CMK (cell line): ENCODE measurements at places on chromosomes 5 and 9.
A peak's percentile ranks its signal among the peaks of the same experiment; 100 is the strongest.

GRCh38 chr5:33939556-33940262 is 3.5 kb downstream of the RXFP3 start:
- DNase-seq = no peak

GRCh38 chr9:26311463-26311995 is 581.1 kb downstream of the CAAP1 start:
- no peak for DNase-seq

DNA sequence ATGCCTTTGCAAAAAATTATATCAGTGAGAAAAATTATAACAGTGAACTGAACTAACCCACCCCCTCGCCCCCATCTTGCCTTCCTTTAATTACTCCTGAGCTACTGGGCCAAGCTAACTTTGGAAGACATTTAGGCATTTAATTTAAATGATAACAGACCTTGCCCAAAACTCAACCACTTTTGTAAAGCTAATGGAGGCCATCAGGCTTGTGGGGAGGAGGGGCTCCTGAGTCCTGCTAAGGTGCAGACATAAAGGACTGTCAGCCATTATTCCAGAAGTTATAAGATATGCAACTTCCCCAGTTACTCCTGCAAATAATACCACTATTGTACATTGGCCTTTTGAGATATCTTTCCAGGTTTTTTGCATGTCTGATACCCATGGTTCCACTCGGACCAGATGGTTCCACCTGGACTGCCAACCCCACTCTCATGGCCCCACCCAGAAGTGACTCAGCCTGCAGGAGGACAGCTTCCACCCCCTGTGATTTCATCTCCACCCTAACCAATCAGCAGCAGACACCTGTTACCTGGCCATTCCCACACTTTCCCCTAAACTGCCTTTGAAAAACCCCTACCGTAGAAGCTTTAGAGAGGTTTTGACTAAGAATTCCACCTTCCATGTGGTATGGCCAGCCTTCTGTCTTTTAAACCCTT is 805.4 kb upstream of the CDH6 start:
- DNase-seq = no peak

- DNase-seq = no peak
Measured at GRCh38 chr5:127936439-127936972, 147.1 kb upstream of the SLC12A2 start.

GRCh38 chr5:168583742-168584482 is 4.7 kb upstream of the PANK3 start:
- DNase-seq = no peak

GRCh38 chr5:43603344-43604217 is 601 bp downstream of the NNT start:
- DNase-seq = peak; percentile 27

DNA sequence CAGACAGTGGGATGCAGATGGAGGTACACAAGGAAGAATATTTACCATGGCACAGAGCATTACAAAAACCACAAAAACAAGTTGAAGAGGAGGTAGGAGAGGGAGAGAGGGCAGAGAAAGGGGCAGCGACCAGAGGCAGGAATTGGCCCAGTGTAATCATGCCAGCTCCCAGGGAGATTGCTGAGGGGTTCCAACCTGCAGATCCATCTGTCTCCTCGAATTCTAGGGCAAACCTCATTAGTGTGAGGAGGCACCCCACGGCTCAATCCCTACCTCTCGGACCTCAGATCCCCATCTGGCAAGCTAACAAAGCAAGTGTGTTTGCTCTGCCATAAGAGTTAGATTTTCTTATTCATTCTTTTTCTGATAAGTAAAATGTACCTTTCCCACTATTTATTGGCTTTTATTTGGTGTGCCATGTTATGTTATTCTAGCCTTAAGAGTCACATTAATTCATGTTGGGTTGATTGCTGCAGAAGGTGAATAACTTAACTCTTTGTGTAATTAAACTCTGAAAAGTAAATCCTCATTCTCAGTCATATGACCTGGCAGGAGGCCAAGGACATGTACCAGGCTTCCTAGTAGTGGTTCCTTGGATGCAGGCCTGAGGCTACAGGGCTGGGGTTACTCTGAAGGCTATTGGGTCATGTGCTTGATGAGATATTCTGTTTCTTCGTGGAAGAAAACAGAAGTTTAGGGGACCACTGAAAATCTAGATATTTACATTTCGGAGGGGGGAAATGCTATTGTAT is 315.2 kb upstream of the ATP10B start:
- DNase-seq = no peak

GRCh38 chr5:153831973-153832372 is 206.7 kb downstream of the FAM114A2 start:
- peak; percentile 15 for DNase-seq

DNA sequence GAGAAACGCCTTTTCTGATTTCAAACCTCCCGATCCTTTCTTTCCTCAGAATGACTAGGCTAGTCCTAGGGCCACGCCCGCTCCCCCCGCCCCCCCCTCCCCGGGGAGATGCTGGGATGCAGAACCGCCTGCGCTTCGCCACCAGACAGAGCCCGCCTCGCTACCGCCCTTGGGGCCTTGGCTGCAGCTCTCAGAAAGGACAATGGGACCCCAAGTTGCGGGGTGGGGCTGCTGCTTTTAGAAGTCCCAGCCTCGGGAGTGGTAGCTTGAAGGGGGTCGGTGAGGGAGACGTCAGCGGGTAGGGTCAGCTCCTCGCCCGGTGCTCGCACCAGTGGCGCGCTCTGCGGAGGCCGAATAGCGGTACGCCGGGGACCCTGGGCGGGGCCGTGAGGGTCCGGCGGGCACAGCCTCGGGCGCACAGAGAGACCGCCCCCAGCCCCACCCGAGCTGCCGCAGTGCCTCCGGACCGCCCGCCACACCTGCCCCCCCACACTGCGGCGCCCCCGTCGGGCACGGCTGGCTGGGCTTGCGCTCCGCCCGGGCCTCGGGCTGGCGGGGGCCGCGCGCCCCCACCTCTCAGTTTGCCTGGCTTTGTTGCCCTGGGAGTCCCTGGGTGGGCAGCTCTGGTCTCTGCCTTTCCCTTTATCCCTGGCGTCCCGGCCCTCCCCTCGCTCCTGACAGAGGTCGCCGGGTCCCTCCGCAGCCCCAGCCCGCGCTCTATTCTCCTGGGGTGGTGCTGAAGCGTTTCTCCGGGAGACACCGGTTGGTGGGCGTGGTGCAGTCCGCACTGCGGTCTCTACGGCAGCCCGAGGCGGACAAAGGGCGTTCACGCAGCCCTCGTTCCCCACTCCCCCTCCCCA is 1.2 kb downstream of the MAP1B start:
- DNase-seq = peak; percentile 47

- no peak for DNase-seq
Measured at GRCh38 chr9:68651280-68651893, 53.7 kb upstream of the PIP5K1B start.

DNA sequence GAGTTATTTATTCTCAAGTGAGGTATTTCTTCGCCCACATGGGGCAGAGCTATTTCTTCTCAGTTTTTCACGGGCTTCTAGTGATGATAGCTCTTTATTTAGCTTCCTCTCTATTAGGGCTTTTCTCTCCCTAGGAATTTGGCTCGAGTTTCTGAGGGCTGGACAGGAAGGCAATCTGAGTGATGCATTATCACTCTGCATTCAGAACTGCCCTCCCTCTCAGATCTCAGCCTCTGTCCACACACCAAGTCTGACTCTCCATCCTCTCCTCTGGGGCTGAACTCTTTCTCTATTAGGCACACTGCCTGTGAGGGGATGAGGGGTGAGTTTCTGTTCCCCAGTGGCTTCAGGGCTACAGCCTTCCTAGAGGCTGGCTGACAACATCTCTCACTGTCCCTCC is 14.9 kb upstream of the SCAMP1 start:
- DNase-seq = no peak

DNA sequence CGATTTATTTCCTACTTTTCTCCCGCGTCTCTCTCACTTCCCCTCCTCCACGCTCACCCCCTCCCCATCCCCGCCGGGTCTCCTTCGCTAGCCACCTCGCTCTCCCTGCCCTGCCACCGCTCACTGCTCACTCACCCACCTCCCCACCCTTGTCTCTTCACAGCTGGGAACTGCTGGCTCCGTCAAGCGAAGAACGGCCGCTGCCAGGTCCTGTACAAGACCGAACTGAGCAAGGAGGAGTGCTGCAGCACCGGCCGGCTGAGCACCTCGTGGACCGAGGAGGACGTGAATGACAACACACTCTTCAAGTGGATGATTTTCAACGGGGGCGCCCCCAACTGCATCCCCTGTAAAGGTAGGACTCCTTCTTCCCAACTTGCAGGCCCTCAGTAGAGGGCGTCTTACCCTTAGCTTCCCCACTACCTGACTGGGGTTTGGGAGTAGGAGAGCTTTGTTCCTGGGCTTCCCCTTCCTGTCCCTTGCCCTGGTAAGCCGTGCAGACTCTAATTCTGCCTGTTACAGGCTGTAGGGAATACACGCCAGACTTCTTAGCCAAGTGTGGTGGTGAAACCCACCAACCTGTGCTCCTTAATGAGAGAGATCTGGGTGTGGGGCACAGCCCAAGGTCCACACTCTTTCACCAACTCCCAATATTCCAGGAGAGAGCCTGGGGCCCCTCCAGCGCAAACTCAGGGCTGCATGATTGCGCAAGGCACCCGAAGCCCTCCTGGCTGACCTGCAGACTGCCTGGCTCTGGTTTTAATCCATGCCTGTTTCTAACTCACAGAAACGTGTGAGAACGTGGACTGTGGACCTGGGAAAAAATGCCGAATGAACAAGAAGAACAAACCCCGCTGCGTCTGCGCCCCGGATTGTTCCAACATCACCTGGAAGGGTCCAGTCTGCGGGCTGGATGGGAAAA is 2.5 kb downstream of the FST start:
- no peak for DNase-seq

DNA sequence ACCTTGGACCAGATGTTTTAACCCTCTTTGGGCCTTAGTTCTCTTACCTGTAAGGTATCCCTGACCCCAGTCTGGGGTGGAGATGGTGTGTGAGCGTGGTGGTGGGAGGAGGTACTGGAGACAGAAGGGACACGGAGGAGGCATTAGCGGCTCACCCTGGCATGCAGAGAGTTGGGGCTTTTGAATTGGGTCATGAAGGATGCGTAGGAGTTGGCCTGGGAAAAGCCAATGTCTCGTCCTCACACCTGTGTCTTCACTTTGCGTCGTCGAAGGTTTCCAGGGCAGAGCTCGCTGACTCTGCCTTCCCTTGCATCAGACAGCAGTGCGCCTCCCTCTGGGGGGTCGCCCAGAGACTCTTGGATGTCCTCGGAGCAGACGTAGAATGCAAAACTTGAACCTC is 11.2 kb downstream of the RXRA start:
- no peak for DNase-seq

DNA sequence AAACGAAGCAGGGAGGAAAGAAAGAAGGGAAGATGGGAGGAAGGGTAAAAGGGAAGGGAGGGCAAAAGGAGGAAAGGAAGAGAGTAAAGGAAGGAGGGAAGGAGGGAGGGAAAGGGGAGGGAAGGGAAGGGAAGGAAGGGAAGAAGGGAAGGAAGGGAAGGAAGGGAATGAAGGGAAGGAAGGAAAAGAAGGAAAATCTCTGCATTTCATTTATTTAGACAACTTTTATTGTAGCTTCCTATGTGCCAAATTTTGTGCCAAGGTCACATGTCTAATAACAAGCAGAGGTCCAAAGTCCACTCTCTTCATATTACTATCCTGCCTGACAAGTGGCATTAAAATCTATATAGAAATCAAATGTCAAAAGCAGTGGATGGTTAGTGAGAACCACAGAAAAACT is 2.6 kb upstream of the OR13C3 start:
- DNase-seq = no peak

GRCh38 chr9:3161912-3162311 is 318.0 kb upstream of the PUM3 start:
- no peak for DNase-seq

GRCh38 chr5:133618141-133618540 is 5.8 kb upstream of the FSTL4 start:
- DNase-seq = no peak

- no peak for DNase-seq
Measured at GRCh38 chr9:37364751-37365360, 57.6 kb upstream of the GRHPR start.

DNA sequence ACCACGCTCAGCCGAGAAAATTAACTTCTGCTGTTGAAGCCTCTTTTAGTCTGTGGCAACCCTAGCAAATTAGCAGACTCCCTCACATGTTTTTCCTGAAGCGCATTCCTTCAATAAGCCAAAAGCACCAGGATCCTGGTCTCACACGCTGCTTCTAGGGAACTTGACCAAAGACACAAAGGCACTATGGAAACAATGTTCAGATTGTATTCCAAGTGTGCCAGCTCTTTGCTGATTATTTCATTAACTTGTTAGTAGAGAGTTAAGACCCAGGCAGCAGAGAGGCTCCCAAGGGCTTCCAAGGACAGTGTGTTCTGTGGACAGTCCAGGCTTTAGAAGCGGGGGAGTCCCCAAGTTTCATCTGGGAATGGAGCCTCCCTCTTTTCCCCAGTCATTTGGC is 94.4 kb upstream of the BASP1 start:
- DNase-seq = no peak

DNA sequence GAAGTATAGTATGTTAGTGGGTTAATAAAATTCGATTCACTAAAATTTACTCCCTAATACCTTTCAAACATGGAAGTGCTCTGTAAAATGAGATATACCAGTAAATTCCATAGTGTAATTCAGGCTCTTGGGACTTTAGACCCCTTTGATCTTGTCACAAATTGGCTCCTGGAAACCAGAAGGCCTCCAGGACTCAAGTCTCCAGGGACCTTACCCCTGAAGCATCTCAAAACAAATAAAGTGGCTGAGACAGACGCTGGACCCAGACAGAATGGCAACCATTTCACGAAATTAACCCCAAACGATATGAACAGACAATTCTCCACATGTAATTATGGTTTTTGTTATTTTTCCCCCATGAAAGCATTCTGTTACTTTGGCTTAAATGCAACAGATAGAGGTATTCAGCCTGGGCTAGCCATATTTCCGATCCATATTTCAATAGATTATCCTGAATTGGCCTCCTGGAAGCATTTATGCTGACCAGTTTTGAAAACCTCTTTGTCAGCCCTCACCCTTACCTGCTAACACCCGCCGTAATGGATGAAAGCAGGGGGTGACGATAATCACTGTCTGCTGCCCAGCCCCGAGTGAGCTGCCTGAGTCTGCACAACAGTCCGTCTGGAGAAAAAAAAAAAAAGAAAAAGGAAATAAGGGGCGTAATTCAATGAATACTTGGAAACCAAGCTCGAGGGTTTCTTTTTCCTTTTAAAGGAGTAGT is 34.1 kb upstream of the EFNA5 start:
- no peak for DNase-seq

DNA sequence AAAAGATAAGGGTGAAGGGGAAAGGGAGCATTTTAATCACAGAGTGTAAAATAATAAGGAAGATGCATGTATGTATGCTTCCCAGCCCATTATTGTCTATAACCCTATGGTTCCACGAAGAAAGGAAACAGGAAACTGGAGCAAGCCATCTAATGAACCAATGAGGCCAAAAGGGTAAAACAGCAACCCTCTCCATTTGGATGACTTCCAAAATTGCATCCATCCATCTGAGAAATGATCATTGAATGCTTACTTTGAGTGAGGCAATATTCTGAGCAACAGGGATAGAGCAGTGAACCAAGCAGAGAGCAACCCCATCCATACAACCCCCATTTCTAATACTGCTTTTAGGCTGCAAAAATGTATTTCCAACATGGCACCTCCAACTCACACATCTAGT is 46.9 kb downstream of the ARL15 start:
- DNase-seq = no peak

GRCh38 chr9:35842795-35843194 is 13.8 kb downstream of the TMEM8B start:
- DNase-seq = no peak

- DNase-seq = no peak
Measured at GRCh38 chr5:10451137-10451824, 9.6 kb downstream of the ROPN1L start.
